ENCODE measurements at places on chromosomes 2 and 18. TPM values are rescaled to one million over a fixed set of nuclear protein-coding genes. Genes with fewer than 3 reads are reported as not detected.

The KIDINS220 gene
- total RNA-seq = 134 TPM

The WDR7 gene
- 23.2 TPM for total RNA-seq

The CERKL gene
- not detected for total RNA-seq

GRCh38 chr2:131038258-131039100, 54.8 kb downstream of the FAM168B start:
- peak; percentile 46 for DNase-seq

- no peak for DNase-seq
These were observed 24.9 kb downstream of the ACAA2 start for GRCh38 chr18:49788327-49788898.

DNA sequence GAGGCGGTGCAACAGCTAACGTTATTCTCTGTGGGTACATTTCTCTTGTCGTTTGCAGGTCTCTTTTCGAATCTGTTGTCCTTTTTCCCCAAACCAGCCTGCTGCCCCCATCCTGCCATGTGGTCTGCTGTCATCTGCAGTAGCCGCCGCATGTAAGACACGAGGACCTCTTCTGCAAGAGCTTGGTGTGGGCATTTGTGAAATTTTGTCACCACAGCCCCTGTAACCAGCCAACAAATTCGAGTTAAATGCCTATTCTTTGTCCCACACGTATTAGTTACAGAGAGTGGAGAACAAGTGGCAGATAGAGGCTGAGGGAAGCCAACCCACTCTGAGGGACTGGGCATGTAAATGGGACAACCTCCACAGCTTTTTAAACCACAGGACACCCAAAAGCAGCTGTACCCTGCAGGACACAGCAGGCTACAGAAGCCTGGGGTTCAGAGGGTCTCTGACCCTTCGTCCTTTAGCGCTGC, 35.0 kb downstream of the ITGA6 start:
- no peak for DNase-seq

DNA sequence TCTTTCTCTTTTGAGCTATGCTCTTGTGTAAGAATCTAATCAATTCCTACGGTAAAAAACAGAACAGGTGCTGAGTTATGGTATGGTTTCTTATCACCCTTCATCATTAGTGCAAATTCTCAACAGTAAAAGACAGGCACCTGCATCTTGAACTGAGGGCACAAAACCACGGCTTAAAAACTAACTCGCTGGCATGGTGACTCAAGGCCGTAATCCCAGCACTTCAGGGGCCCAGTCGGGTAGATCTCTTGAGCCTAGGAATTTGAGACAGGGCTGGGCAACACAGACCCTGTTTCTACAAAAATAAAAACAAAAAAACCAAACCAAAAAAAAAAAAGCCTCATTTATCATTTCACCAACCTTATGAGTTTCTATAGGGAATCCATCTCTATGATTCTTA, 33.3 kb downstream of the THAP4 start:
- DNase-seq = no peak

- DNase-seq = no peak
These were observed 20.1 kb upstream of the ID2 start for GRCh38 chr2:8661736-8662135.

GRCh38 chr2:188089901-188090300, 201.8 kb upstream of the GULP1 start:
- DNase-seq = no peak

DNA sequence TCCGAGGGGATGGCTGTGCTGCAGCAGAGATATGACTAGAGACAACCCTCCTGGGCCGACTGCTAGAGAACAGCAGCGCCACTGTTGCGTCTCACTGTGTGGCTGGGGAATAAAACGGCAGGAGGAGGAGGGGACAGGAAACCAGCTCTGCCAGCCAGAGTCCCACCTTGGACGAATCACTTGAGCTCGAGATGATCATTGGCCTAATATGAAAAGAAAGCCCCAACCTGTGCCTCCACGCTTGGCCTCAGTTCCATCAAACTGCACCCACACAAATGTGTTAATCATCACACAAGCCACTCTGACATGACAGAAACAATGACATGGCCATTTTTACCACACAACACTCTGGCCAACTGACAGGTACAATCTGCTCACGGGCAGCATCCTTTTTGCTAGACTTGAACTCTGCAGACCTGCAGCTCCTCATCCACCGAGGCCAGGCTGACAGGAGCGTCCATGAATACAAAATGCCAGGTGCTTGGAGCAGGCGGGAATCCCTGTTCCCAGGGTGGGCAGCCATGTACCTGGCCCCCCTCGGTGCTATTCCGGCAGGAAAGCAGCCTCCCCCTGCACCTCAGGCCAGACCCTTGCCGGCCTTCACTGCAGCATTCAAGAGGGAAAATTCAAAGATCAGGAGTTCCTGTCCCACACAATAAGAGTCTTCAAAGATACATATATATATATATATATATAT, 52.3 kb downstream of the PARD6G start:
- DNase-seq = no peak

- no peak for DNase-seq
These were observed 25.9 kb downstream of the ALS2 start for GRCh38 chr2:201754717-201755415.

Measured in osteoblast (primary cell).